ENCODE measurements at places on chromosomes 3 and 15.
A peak's percentile ranks its signal among the peaks of the same experiment; 100 is the strongest.

GRCh38 chr3:36926292-36926897, 18.5 kb downstream of the TRANK1 start:
- no peak for DNase-seq

DNA sequence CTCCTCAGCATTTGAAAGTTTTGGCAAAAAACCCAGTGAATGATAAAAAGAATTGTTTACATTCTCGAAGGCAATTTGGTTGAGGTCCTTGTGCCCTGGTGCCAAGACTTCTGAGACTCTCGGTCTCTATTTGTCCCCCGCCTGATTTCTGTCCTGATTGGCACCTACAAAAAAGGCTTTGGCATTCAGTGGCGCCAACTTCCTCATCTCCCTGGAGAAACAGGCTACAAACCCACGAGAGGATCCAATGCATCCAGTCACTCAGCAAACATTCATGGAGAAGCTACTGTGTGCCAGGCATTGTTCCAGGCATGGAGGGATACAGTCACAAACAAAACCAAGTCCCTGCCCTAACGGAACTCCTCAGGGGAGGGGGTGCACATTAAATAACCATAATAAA, 42.7 kb downstream of the HES1 start:
- no peak for DNase-seq

GRCh38 chr3:170465955-170466354, 47.3 kb downstream of the CLDN11 start:
- DNase-seq = no peak

GRCh38 chr3:179546814-179547241, 15.9 kb upstream of the ACTL6A start:
- no peak for DNase-seq

GRCh38 chr3:50572158-50572557, 2.8 kb downstream of the HEMK1 start:
- peak; percentile 65 for DNase-seq

- no peak for DNase-seq
These were observed 125.0 kb upstream of the LIPC start for GRCh38 chr15:58306591-58307312.

- DNase-seq = no peak
These were observed 57.9 kb upstream of the RNU6-1 start for GRCh38 chr15:67897646-67898339.

DNA sequence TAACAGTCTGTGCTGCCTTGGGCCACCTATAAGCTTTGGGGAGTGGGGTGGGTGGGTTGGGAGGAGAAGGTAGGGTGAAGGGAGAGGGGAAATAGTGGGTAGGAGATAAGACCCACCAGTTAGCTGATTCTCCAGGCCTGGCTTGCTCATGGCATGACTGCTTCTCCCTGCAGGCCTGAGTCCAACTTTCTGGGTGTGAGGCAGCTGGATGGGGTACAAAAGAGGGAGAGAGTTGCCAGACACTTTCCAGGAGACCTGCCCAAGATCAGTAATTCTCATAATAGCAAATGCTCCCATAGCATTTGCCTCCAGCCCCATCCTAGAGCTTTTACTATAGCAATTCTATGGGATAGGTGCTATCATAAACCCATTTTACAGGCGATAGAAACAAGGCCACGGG, 7.7 kb downstream of the CGNL1 start:
- no peak for DNase-seq

- DNase-seq = no peak
These were observed 43.7 kb upstream of the CD47 start for GRCh38 chr3:108134555-108134880.

DNA sequence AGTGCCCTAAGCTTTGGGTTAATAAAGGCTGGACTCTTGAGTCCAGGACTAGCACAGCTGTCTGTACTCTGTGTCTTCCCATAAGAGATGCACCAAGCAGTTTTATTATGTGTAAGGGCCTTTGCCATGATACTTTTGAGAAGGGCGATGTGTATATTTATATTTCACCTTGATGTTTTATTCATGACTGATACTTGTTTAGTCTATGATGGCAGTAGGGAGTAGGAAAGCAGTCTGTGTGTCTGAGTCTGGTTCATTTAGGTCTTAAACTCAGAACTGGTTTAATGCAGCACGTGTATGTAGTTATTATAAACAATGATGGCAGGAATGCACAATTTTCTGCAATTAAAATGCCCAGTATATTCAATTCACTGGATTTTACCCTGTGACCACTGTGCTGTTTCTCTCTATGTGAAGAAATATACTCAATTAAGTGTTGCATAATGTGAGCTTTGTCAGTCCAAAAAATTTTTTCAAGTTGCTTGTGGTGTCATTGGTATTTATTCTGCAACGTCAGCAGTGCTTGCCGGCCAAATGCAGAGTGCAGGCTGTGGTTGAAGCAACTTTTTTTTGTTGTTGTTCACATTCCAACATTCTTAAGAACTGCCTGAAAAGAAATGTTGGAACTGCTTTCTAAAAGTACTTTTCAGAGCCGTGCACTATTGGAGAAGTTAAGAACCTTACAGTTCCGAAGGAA, 423.7 kb upstream of the SEMA6D start:
- no peak for DNase-seq

DNA sequence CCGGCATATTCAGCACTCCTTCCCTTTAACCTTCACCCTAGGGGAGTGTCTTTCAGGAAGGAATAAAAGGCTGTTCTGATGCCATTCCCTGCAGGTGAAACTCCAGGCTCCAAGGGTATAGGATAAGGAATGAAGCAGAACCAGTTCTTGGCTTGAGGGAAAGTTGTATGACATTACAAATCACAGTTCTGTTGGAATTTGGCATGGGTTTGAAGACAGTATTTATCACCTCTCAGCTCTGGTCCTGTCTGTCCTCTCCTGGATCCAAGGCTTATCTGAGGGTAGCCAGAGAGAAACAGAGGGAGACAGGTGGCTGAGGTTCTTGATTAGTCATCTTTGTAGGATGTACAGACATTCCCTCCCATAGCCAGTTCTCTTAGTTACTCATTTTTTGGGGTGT, 37.1 kb downstream of the RAB11A start:
- DNase-seq = no peak

DNA sequence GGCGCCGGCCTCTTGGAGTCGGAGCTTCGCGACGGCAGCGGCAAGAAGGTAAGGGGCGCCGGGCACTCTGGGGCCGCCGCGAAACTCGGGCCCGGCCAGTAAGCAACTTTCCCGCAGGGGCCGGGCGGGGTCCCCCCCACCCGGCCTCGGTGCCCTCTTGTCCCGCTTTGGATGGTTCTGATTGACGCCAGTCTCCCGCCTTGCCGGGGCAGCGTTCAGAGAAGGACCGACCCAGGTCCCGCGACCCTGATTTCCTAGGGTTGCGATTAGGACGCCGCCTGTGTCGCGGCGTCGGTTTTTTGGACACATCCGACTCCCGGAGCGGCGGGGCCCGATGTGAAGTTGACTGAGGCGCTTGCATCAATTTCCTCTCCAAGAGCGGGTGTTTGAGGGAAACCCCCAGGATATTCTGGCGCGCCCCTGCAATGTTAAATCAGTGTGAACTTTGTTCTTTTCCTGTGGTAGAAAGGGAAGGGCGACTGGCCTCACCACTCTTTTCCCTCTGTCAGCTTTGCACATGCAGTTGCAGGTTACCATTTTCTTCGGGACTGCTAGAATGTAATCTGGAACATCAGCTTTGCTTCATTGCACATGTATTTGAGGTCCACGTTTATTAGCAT, 755 bp downstream of the PDE8A start:
- peak; percentile 42 for DNase-seq

DNA sequence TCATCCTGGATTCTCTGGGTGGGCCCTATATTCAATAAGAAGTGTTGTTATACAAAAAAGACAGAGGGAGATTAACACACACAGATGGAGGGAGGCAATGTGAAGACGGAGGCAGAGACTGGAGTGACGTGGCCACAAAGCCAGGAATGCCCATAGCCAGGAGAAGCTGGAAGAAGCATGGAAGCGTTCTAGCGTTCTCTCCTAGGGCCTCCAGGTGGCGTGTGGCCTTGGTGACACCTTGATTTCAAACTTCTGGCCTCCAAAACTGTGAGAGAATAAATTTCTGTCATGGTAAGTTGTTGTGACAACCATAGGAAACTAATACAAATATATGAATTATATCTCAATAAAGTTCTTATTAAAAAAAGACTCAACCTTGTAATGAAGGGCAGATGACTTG, 21.3 kb downstream of the THBS1 start:
- no peak for DNase-seq

DNA sequence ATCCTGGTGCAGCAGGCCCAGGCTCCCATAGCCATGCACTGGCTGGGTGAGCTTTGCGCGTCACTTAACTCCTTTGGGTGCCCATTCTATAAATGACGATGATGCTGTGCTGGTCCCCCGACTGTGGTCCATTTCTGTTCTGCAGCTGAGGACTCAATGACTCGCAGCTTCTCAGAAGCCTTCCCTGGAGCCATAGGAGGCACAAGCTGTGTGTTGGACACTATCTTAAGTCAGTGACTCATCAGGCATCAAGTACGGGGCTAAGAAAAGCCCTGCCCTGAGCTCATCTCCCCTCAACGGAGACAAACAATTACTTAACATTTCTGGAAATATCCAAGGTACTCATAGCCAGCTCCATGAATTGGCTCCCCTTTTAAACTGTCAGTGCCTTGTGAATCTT, 13.8 kb upstream of the MUSTN1 start:
- DNase-seq = no peak

DNA sequence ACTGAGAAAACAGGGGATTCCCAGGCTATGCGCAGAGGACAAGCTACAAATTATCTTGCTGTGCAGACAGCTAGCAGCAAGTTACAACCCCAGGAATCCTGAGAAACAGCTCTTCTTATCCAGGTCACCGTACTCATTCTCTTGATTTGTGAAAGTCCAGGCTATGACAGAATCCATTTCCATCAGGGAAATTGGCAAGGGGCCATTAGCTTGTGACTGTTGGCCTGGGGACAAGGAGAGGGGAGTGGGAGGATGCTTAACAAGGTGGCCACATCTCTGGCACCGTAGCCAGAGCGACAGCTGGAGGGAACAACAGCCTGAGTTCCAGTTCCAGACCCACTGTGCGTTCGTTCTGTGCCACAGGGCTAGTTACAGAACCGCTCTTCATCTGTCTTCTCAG, 44.9 kb upstream of the PLXNA1 start:
- DNase-seq = no peak

All from activated CD4-positive, alpha-beta T cell treated with anti-CD3 and anti-CD28 coated beads, Interleukin-2, amount 50 U/mL, for 24 hours (primary cell).